ENCODE measurements at places on chromosomes 4 and X. TPM values are rescaled to one million over a fixed set of nuclear protein-coding genes. Genes with fewer than 3 reads are reported as not detected.

The ERVMER34-1 gene
- 2.7 TPM for total RNA-seq

The MTNR1A gene
- total RNA-seq: not detected

The RBM47 gene
- 61.1 TPM for total RNA-seq

The IRS4 gene
- total RNA-seq: 0.74 TPM

The PPP1R3F gene
- 18.9 TPM for total RNA-seq

The PABPC5 gene
- total RNA-seq: 0.98 TPM

The CENPE gene
- total RNA-seq: 2.2 TPM

The RAB33A gene
- 0.98 TPM for total RNA-seq

The GAGE1 gene
- not detected for total RNA-seq

- no peak for DNase-seq
These were observed 34.2 kb upstream of the CRMP1 start for GRCh38 chr4:5927116-5927515.

- DNase-seq: no peak
These were observed 12.2 kb upstream of the VMA21 start for GRCh38 chrX:151384807-151385206.

DNA sequence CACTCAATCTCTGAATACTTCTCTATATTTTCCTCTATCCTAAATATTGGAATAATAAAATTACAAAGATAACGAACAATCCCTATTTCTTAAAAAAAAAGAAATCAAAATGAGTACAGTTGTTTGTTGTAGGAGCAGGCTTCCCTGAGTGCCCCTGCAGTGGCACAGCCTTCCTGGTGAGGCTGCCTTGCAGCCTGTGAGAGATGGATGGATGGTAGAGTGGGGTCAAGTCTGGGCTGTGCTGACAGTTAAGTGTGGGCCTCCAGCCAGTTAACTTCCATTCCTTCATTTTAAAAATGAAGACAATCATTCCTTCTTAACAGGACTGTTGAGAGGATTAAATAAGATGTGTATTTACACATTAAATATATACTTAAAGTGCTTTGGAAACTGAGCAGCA is 136.9 kb downstream of the MGST2 start:
- DNase-seq: no peak

- no peak for DNase-seq
These were observed 228.1 kb downstream of the FBXO8 start for GRCh38 chr4:174055344-174055743.

GRCh38 chrX:2595258-2595657 is 94.5 kb upstream of the DHRSX start:
- no peak for DNase-seq

GRCh38 chr4:88091378-88091777 is 67.1 kb downstream of the ABCG2 start:
- DNase-seq: no peak

DNA sequence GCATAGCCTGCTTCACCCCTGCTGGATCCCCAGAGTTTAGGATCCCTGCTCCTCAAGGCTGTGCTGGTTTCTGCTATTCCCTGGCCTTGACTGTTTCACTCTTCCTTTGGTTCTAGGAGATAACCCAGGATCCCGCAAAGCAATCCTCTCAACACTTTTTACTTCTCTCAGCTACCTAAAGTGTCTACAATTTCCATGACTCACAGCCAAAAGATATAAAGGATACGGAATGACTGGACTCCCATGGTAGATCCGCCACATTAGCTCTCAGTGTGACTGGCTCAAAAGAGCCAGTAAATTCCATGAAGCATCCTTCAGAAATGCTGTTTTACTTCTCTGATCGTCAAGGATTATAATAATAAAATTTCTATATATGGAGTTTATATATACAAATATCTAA is 66.3 kb upstream of the TMEM164 start:
- DNase-seq: no peak

DNA sequence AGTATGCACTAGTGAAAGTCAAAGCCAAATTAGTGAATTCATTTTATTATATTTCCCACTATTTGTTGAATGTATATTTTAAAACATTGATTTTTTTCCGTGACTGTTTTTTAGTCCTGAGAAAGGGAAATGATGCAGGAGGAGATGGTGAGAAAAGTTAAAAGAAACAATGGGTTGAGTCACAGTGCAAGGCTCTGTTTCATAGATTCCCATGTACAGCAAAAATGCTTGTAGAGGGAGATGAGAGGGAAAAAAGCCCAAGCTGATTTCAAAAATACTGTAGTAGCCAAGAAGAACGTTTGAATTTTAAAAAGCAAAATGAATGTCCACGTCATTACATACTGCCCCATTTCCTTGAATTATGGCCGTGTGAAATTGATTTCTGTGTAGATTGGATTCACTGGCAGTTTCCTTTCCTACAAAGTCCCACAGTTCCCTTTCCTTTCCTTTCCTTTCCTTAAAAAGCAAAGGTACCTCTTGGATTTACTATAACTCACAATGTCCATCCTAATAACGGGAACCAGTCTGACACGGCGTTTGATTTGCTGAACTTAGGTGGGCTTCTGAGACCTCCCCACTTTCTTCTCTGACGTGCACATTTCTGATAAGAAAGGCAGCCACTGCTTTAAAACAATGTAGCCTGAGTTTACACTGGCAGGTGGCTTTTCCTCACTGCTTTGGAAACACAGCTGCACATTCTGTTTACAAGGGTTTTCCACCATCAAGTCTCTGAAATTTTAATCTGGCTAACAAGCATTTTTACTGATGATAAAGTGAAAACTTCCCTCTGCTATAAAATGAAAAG is 63.7 kb downstream of the SPCS3 start:
- no peak for DNase-seq

DNA sequence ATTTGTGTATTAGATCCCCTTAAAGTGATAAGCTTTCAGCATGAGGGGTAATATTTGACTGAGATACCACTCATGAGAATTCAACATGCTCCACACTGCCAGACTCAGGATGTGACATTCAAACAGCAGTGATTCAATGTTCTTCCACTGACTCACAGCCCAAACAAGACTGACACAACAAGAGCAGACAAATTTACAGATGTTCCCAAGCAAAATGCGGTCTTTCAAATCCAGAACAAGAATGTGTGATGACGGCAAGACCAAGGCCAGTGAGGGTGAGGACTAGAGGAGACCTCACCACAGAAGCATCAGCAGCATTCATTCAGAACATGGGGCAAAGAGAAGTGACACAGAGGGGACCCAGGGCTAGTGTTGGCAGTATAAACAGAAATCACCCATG is 99.3 kb upstream of the GRIA3 start:
- no peak for DNase-seq

- DNase-seq: no peak
These were observed 56.1 kb downstream of the TRIML2 start for GRCh38 chr4:188053302-188053701.

DNA sequence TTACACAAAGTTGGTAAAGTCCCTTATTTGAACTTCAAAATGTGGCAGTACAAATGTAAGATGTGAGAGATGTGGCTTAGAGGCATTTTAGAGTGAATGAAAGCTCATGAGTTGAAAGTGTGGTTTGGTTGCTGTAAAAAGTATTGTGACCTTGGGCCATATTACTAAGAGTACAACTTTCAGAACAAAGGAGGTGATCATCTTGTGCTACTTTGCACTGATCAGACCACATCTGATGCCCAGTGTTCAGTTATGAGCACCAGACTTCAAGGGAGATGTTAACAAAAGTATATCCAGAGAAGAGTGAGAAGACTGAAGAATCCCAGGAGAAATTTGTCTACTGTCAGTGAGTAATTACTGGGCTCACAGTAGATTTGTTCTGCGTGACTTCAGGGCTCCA is 30.2 kb downstream of the NLGN3 start:
- no peak for DNase-seq

- no peak for DNase-seq
These were observed 41.8 kb upstream of the ARHGEF6 start for GRCh38 chrX:136822337-136823095.

- no peak for DNase-seq
These were observed 55.9 kb downstream of the FGFBP1 start for GRCh38 chr4:15882675-15883086.

GRCh38 chr4:186900984-186901383 is 177.3 kb upstream of the FAT1 start:
- no peak for DNase-seq

DNA sequence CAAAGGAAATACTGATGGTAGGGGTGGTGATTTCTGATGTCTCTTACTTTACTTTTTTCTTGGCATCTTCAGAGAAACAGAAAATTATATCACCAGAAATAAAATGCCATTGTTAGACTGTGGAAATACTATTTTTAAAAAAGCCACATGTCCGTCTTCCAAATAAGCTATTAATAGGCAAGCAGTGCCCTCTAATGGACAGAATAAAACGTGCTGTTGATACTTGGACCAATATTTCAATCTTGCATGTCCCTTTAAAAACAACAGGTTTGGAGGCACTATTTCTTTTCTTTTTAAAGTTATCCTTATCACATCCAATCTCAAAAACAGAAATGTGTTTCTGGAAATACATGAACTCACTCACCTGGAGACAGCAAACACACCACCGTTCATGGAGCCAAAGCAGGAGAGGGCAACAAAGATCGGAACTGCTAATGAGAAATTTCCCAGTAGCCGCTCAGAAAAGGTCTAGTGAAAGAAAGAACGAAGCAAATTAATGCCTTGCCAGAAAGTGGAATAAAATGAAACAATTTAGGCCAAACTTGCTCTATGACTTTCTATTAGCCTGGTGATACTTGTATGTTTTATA is 59.2 kb downstream of the SLC7A11 start:
- no peak for DNase-seq

DNA sequence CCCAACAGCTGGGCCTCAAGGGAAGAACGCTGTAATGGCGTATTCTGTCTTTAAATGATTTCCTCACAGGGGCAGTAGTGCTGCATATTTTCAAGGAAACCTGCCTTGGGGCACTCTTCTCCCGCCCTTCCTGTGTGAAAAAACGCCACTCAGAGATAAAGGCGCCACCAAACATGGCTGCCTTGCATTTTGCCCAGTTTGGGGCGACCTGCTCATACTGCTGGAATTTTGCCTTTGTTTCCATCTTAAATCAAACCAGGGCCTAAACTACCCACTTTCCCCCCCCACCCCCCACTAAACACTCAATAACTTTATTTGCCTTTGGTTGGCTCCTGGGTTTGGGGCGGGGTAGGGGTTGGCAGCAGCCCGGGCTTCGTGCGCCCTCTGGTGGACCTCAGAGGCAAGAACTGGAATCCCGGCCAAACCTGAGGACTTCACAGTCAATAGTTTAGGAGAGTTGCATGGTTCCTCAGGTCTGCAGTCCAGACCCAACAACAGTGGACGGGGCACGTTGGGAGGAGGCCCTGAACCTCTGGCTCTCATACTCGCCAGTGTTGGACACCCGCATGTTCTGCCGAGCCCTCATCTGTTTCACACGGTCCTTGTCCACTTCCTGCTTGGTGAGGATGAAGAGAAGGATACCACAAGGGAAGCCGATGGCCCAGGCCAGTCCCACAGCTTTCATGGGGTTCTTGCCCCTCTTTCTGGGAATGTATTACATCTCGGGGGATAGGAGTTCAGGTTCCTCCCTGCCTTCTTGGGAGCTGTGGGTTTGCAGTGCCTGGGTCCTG is 220.1 kb upstream of the STK26 start:
- no peak for DNase-seq

DNA sequence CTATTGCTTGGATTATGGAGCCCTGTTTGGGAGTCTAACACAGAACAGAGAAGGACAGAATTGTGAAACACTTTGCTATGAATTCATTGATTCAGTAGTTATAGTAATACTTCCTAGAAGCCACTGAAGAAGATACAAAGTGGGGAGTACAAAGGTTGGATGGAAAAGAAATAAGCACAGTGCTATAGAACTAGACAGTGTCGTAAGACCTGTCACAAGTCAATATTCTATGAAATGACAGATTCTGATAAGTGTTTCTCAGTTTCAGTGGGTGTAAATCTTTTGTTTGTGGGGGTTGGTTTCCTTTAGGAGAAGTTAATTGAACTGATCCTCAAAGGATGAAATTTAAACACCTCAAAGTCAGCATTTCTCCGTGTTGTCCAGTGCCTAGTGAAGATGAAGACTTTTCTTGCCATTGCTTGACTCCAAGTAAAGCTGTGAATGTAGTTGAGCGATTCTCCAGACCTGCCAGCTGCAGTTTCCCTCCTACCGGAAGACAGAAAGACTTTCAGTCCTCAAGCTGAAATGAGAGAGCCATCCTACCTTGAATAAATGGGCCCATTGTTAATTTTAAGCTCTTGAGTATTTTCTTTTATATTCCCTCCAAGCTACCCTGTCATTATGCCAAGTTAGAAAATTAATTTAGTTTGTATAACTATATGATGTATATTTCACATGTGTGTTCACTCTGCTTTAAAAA is 7.9 kb downstream of the PDLIM5 start:
- DNase-seq: no peak

DNA sequence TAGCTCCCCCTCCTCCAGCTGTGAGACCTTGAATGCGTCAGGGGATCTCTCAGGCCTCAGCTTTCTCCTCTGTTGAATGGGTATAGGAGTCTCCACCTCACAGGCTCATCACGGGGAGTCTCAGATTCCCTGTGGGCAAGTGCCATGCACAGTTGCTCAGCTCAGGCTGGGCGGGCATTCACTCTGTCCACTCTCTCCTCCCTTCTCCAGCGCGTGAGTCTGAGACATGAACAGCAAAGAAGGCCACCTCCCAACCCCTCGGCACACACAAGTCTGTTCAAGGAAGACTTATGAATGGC is 60.0 kb downstream of the HTRA3 start:
- DNase-seq: no peak

- no peak for DNase-seq
These were observed 311.3 kb downstream of the PCDH19 start for GRCh38 chrX:100098660-100099375.

DNA sequence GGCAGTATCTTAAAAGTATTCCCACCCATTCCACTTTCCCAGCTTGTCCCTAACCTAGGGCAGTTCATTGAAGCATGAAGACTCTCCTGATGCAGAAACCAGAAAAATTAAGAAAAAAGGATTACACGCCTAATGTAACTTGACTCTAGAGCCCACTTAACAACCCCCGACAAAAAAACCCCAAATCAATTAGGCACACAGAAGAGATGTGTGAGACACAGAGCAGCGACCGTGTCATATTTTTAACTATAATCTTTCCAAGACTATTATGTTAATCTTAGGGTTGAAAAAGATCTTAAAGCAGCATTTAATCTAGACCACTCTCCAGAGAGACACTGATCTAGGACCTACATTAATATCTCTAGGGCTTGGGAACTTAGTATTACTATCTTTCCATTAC is 1.3 kb downstream of the YTHDC1 start:
- no peak for DNase-seq

DNA sequence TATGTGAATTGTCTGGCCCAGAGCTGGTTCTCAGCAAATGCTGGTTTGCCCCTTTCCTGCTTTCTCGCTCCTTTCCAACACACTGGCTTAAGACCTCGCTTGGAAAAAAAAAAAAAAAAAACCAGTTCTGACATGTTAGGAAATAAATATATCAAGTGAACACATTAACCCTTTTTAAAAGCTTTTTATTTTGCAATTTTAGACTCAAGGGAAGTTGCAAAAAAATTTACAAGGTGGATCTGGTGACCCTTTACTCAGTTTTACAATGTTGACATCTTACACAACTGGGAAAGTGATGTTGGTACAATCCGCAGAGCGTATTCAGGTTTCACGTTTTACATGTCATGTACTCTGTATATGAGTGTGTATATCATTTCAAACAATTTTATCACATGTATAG is 100.1 kb downstream of the RTL5 start:
- no peak for DNase-seq

All from vagina (tissue), 2 donors.